ENCODE measurements at places on chromosomes 1 and 21.

- DNase-seq, result no peak
Measured at GRCh38 chr1:25756215-25756614, 43.8 kb upstream of the SELENON start.

DNA sequence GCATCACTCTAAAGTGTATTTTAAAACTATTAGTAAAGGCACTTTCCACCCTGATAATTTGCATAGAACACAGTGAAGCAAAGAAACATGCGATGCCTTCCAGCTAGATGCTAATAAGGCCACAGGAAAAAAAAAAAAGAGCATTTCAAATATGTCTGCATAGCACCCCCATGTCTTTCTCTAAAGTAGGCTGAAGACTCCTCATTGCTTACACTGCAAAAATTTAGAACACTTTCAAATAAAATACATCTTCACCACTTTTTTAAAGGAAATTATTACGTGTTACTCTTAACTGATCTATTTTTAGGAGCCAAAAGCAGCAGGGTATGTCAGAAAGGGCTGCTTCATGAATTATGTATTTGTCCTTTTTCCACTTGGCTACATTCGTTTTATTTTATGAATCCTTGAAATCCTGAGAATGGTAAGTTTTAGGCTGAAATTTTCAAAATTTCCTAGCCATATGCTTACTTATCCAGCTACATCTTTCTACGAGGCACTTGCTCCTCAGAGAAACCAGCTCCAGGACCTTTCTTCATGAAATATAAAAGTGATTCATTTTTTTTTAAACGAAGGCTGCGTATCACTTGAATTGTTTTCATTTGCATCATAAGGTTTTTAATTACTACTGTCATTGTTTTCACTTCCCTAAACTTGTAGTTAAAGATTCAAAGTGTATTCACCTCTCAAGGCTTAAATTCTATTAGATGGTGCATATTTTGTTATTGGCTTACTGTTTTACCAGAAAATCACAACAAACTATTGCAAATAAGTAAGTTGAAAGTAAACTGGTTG is 513.0 kb downstream of the PTPRC start:
- DNase-seq, result no peak

DNA sequence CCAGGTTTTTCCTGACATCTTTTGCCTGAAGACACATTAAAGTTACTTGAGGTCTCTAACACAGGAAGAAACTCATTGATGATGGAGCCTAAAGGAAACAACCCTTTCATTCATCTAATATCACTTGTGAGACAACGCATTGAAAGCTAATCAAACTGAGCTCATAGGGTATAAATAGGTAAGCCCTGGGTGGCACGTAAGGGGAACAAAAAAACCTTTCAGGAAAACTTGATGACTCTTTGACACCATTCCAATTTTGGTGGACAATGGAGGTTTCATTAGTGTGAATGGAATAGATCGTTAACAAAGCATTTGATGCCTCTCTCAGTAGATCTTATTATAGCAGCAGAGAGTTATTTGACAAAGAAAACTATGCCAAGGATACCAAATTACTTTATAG is 80.7 kb upstream of the DUSP10 start:
- no peak for DNase-seq

- DNase-seq, result no peak
Measured at GRCh38 chr21:26736449-26736848, 108.8 kb downstream of the ADAMTS1 start.

DNA sequence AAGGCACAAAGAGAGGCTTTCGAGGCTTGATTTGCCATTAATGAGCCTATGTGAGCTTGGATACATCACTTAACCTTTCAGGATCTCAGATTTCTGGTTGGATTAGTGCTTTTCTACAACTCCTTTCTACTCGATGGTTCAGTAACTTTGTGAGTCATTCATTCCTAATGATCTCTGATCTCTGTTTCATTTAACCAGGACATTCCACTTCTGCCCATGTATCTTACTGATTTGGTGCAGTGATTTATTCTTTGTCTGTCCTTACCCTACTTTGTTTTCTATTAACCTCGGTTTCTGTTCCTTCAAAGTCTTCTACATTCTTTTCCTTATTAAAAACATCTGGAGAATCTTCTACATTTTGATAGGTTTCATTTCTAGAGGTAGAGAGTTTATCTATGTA is 94.6 kb upstream of the ZBTB18 start:
- DNase-seq, result no peak

DNA sequence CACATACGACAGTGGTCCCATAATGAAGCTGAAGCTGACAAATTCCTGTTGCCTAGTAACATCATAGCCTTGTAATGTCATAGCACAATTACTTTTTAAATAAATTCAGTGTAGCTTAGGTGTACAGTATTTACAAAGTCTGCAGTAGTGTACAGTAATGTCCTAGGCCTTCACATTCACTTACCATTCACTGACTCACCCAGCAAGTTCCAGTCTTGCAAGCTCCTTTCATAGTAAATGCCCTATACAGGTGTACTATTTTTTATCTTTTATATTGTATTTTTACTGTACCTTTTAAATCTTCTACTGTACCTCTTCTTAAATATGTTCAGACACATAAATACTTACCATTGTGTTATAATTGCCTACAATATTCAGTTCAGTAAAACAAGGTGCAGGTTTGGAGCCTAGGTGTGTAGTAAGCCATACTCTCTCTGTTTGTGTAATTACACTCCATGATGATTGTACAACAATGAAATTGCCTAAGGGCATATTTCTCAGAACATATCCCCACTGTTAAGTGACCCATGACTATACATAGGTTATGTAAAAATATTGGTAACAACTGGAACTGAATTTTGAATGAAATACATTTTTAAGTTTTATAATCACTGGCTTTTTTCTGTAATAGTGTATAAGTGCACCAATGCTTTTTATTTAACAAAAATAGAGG is 33.5 kb upstream of the ADAM30 start:
- DNase-seq, result no peak

- no peak for DNase-seq
Measured at GRCh38 chr21:31735511-31735992, 3.6 kb upstream of the SCAF4 start.

GRCh38 chr21:46221664-46222435 is 6.7 kb downstream of the LSS start:
- DNase-seq, result no peak

- no peak for DNase-seq
Measured at GRCh38 chr1:51750729-51751128, 127.8 kb downstream of the NRDC start.

- no peak for DNase-seq
Measured at GRCh38 chr1:243910607-243911006, 60.6 kb upstream of the AKT3 start.

GRCh38 chr1:169201084-169201619 is 94.7 kb downstream of the ATP1B1 start:
- DNase-seq, result no peak

GRCh38 chr21:36690628-36691554 is 8.0 kb upstream of the SIM2 start:
- DNase-seq, result no peak

Data from T1000 (cell line).